ENCODE measurements at places on chromosomes 5 and 9.

DNA sequence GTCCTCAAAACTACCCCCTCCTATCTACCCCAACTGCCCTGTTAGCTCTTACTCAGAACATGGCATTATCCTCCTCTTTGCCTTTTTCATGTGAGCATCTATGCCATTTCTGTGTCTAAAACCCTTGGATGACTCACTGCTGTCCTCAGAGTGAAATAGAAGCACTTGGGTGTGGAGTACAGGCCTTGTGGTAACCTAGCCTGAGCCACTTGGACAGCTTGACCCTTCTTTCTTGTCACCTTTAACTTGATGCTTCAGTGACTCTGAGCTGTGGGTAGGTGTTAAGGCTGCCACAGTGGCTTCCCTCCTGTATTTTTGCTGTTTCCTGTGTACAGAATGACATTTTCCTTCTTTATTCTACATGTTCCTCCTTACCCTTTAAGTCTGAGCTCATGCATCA lies 391.4 kb downstream of the SH3GL2 start:
- DNase-seq, result no peak

- peak; percentile 70 for DNase-seq
Measured at GRCh38 chr9:121837113-121837961, 185.9 kb downstream of the DAB2IP start.

- no peak for DNase-seq
Measured at GRCh38 chr5:76074487-76075065, 8.6 kb upstream of the SV2C start.

GRCh38 chr5:142800776-142801494 lies 30.8 kb downstream of the ARHGAP26 start:
- DNase-seq, result no peak

DNA sequence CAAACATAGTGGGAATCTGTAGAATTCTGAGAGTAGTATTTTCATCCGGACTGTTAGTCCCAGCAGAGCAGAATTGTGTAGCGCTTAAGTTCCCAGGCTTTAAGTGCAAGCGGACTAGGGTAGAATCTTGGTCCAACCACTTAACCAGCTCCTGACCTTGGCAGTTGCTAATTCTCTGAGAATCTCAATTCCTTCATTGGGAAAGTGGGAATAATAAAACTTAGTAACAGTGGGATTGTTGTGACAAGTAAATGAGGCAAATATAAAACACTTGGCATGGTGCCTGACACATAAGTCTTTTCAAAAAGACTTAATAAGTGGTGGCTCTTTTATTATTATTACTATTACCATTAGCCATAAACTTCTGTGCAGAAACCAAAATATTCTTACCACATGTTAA lies 8.4 kb upstream of the SLC1A3 start:
- no peak for DNase-seq

GRCh38 chr5:38529955-38530646 lies 26.3 kb downstream of the LIFR start:
- no peak for DNase-seq

- no peak for DNase-seq
Measured at GRCh38 chr5:154238776-154239481, 48.4 kb downstream of the GALNT10 start.

DNA sequence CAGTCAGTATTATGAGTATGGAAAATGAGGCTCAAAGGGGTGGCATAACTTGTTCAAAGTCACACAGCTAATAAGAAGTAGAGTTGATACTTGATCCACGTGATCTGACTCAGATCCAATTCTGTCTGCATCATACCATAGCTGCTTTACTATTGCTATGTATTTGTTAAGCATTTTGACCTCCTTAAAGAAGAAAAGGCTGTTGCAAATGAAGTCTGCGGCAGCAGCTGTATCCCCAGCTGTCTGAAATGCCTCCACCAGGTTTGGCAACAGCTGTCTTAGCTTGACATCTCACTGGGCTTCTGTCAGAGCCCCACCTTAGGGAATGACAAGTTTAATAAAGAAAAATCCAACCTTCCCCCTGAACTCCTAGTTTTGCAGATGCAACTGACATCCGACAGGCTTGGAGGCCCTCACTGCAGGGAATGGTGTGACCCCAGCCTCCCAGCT lies 75.6 kb upstream of the SLC44A1 start:
- peak; percentile 16 for DNase-seq

- no peak for DNase-seq
Measured at GRCh38 chr9:84277646-84278045, 62.9 kb downstream of the SLC28A3 start.

- DNase-seq, result peak; percentile 49
Measured at GRCh38 chr5:132655821-132656773, 1.9 kb upstream of the IL13 start.

- DNase-seq, result no peak
Measured at GRCh38 chr5:129511291-129511690, 51.2 kb downstream of the ADAMTS19 start.

DNA sequence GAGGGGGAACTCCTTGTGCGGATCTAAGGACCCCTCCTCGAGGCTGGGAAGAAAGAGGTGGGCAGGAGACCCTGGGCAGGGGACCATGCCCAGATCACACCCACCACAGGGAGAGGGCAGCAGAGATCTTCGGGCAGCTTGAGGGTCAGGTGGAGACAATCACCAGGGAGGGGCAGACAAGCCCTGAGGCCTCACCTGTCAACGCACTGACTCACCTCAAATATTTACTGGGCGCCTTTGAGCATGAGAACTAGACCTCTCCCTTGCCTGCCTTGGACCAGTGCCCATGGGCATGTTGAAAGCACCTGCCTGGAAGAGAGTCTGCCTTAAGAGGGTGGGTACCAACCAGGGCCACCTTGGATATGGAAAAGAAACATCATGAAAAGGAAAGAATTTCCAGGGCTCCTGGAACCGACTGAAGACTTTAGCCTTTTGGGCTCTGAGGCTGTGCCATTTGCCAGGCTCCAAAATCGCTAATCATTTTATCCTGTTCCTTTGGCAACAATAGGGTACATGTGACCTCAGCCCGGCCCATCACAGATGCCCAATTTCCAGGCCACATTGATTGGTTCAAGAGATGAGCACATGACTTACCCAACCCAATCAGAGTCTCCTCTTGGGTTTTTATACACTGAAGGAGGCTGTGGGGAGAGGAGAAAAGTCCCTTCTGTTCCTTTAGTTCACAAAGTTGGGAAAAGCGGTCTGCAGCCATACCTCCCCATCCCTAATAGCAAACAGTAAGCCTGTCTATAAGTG lies 10.4 kb upstream of the SPINK4 start:
- no peak for DNase-seq

- peak; percentile 51 for DNase-seq
Measured at GRCh38 chr5:107997338-107997980, 326.7 kb upstream of the EFNA5 start.

DNA sequence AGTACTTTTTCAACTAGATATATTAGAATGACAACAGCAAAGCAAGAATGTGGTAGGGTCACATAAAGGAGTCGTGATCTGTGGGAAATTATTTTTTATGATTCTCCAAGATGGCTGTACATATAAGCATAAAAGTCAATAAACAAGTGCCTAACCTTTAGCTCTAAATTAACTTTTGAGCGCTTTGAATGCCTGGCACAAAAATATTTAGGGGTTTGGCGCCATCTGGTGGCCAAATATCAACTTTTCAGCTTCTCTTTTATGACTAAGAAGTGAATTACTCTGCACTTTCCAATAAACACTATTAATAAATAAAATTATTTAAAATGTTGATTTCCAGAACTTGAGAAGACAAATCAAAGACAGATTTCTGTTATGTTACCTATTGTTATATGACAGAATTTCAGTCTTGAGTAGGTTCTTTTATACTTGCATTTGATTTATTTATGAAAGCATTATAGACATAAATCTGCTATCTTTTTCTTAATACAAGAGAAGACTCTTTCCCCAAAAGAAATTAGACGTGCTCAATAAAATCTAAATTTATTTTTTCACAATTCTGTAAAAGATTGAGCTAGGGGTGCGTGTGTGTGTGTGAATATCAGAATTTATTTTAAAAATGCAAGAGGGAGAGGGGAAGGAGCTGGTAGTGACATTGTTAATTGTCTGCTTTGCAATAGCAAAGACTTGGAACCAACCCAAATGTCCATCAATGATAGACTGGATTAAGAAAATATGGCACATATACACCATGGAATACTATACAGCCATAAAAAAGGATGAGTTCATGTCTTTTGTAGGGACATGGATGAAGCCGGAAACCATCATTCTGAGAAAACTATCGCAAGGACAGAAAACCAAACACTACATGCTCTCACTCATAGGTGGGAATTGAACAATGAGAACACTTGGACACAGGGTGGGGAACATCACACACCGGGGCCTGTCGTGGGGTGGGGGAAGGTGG lies 36.7 kb upstream of the ARRDC3 start:
- DNase-seq, result peak; percentile 65

DNA sequence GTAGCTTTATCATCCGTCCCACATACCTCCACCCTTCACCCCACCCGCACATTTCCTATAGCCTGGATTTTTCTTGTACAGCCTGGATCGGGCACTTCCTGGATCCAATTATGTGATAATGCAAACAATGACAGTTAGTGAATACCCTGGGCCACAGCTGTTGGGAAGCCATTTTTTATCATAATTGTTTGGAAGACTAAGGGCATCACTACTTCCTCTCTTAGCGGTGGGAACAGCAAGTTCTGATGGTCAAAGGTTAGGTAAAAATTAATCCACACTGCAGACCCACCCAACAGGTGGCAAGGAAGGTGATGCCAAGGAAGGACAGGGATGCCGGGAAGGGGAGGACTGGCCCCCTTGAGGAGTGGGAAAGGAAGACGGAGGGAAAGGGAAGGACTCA lies 183.7 kb downstream of the SAXO1 start:
- DNase-seq, result no peak

GRCh38 chr9:3040761-3041160 lies 196.9 kb upstream of the PUM3 start:
- peak; percentile 84 for DNase-seq

GRCh38 chr5:61766141-61766540 lies 434.1 kb downstream of the ZSWIM6 start:
- DNase-seq, result no peak

DNA sequence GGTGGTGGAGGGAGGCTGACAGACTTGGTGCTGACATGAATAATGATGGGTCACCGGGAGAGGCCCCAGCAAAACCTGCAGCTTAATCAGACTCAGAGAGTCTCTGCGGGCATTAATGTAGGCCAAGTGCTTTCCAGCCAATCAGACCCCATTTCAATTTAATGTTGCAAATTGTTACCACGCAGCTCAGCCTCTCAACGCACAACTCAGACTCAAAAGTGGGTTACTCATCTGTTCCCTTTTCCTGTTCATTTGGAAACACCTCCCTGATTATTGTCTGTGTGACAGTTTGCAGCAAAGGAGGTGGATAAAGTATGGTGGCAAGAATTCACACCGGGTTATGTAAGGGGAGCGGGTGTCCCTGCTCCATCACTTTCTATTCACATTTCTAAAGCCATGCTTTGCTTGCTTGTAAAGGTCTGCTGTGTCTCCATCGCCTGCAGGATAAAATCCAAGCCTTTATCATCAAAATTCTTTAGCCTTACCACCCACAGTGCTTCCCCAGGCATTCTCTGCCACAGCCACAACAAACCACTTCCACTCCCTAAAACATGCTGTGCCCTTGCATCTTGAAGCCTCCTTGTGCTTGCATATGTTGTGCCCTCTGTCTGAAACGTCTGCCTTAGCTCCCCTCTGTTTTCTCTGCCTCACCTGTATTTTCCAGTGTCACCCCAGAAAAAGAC lies 156.5 kb downstream of the ASTN2 start:
- no peak for DNase-seq

GRCh38 chr5:37668524-37669047 lies 171.3 kb downstream of the GDNF start:
- peak; percentile 95 for DNase-seq

DNA sequence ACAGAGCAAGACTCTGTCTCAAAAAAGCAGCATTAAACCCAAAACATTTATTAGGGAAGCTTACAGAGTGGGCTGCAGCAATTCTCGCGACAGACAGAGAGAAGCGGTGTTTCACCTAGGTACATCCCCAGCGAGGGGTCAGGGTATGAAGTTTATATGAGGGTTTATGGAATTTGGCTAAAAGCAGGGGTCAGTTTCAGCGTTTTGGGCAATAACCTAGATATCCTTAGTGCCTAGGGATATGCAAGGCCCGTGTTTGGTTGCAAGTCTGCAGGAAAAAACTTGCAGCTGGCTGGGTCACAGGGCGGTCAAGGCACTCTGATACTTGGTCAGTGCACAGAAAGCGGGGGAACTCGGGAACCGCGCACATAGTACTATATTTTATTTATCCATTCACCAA lies 649 bp upstream of the GLE1 start:
- peak; percentile 35 for DNase-seq

- DNase-seq, result peak; percentile 89
Measured at GRCh38 chr9:108620767-108621166, 235.0 kb downstream of the ACTL7B start.

DNA sequence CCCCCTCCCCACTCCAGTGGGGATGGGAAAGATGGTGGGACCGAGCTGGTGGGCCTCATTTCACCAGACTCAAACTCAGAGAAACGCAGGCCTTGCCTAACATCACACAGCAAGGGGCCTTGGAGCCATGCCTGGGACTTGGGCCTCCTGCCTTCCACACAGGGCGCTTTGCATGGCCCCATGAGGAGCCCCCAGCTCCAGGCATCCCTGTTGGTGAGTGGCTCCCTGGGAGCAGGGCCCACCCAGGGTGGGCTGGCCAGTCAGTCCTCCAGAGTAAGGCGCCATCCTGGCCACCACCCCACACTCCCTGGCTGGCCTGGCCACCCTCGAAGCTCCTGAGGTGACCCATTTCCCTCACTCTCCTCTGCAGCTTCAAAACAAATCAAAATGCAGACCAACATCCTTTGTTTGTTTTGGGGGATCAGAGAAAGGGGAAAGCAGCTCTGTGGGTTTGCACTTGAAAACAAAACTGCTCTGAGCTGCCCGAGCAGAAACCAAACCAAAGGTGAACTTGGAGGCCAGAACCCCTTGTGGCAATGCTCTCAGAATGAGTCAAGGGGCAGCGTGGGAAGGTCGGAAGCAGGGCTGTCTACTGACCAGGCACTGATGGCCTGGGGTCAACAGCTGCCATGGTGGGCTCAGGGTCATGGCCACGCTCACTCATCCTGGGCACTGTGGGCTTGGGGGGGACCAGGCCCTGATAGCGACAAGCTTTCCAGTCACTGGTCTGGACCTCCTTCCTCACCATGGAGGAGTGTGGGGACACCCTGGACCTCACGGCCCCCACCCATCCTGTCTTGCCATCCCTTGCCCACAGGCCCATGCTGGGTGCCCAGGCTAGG lies 37.0 kb upstream of the VDAC1 start:
- no peak for DNase-seq

GRCh38 chr9:106657926-106658325 lies 205.0 kb upstream of the ZNF462 start:
- no peak for DNase-seq

GRCh38 chr9:33950371-33950770 lies 98.3 kb downstream of the UBAP2 start:
- DNase-seq, result no peak

- no peak for DNase-seq
Measured at GRCh38 chr5:28077291-28078240, 1039.2 kb upstream of the CDH9 start.
